BJ (cell line): ENCODE measurements at places on chromosomes 6 and 20.
A peak's percentile ranks its signal among the peaks of the same experiment; 100 is the strongest.

- DNase-seq = no peak
These were observed at the start of gene DDO for GRCh38 chr6:110415086-110415916. Gene DDO, minus strand, starts transcription at chr6:110415575. Its CDS starts 2,113 bp downstream, at chr6:110413462.

DNA sequence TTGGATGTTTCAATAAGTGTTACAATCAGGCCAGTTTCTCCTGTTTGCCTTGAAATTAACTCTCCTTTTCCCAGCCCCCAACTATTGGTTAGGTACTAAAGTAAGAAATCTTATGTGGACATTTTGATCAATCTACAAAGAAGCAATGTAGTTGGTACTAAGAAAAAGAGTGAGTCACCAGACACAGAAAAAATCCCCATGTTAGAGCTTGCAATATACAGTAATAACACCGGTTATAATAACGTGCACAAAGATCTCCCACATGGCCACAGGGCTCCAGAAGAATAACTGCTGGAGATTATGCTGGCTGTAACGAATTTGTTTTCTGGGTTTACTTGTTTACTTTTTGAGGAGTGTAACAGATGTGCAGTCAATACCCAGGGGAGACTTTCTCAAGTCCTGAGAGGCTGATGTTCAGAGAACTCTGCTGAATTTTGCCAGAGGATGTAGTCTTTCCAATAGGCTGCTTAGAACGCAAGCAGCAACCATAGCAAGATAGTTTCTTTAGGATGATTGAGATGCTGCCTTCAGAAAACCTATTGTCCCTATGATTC lies 166.2 kb upstream of the SPACA1 start:
- DNase-seq = no peak

DNA sequence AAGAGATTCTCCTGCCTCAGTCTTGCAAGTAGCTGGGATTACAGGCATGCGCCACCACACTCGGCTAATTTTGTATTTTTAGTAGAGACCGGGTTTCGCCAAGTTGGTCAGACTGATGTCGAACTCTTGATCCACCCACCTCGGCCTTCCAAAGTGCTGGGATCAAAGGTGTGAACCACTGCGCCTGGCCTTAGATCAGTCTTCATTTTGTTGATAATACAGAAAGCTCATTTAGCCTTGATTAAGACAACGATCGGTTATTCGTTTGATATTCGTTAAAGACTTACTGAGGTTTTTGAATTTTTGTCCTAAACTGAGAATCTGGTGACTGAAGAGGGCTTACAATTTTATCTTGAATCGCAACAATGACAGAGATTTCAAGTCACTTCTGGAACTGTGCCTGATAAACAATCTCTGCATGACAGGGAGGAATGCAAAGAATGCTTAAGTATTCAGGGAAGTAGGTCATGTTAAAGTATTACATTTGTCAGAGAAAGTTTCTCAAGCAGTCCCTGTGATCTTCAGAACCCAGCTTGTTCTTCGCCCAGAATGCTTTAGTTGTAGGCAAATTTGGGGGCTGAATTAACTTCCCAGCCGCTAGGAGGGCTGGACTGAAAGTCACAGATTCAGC lies 14.8 kb downstream of the AKAP12 start:
- no peak for DNase-seq

- DNase-seq = no peak
These were observed 21.7 kb downstream of the KCNK5 start for GRCh38 chr6:39207416-39208222.

GRCh38 chr20:7459083-7459482 lies 481.2 kb downstream of the HAO1 start:
- no peak for DNase-seq

GRCh38 chr6:66508433-66508832 lies 801.4 kb upstream of the EYS start:
- no peak for DNase-seq

DNA sequence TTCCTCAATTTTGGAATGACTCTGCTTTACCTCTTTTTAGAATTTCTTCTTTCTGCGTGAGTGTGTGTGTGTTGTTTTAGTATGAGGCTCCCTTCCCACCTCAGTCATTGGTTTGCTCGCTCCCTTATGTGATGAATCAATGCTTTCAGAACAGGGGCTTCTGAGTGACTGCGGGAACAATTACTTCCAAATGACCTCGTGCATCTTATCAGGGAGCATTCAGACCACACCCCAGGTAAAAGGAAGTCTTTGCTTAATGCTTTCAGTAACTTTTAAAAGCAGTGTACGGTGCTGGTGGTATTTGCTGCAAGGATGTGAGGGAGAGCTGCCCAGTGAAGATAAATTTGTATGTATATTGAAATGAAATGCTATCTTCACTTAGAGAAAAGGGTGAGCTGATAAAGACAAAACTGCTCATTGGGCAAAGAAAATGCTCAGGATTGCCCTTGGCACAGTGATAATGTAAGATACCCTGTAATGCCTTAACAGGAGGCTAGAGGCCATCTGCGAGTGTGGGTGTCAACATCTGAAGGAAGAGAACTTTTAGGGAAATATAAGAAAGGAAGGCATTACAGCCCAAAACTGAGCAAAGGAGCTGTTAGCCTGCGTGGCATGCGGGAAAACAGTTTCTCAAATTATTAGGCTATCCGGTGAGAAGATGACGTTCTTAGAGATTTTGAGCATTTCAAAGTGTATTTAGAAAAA lies at the start of gene MLIP:
Gene MLIP (plus strand): TSS at position 103 of the 705 bp plus-strand sequence. CDS start 37 bp downstream, at position 140.
- DNase-seq = no peak

GRCh38 chr6:170167657-170168159 lies 123.2 kb downstream of the DLL1 start:
- no peak for DNase-seq

DNA sequence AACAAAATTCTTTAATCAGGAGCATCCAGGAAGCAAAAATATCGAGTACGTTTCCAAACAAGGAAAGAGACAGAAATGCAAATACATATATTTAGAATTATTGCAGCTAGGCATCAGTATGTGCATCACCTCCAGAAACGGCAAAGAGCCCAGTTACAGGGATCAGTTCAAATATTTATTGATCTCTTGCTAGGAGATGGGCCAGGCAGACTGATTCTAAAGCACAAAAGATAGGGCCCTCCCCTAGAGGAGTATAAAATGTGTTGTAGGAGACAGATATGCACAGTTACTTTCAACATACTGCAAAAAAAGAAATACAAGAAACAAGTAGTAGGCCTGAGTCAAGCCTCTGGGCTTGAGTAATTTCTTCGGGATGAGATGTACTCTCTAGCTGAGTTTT lies 80.7 kb upstream of the NHSL1 start:
- no peak for DNase-seq

DNA sequence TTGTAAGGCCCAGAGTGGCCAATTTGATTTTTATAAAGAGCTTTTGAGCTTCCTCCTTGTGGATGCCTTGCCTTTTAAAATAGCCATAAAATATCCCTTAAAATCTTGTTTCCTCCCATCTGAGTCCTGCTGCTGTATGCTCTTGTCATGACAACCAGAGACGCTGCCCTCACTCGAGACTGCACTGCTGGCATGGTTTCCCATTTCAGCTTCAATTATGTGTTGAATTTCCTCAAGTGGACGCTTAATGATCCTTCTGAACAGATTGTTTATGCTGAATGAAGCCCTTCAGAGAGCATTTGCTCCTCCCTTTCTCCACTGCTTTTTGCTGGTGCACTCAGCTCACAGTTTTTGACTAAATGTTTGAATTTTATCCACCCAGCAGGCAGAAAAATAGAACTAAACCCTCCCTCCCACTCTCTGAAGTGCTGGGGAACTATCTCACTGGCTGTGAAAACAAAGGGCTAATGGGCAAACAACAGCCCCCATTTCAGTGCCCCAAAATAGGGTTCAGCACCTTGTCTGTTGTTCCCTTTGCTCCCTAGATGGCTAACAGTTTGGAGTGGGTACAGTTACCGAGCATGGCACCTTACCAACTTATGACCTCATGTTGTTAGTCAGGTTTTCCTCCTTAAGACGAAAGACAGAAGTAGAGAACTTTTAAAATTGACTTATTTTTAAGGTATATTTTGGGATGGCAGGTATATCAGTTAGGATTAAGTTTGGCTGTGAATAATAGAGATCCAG lies 45.5 kb upstream of the RNF8 start:
- no peak for DNase-seq

GRCh38 chr20:49326026-49326425 lies 48.2 kb upstream of the ZNFX1 start:
- peak; percentile 39 for DNase-seq

GRCh38 chr6:134446218-134446848 lies 128.4 kb upstream of the SGK1 start:
- DNase-seq = no peak

- DNase-seq = no peak
These were observed 108.0 kb downstream of the PRND start for GRCh38 chr20:4829514-4830215.

DNA sequence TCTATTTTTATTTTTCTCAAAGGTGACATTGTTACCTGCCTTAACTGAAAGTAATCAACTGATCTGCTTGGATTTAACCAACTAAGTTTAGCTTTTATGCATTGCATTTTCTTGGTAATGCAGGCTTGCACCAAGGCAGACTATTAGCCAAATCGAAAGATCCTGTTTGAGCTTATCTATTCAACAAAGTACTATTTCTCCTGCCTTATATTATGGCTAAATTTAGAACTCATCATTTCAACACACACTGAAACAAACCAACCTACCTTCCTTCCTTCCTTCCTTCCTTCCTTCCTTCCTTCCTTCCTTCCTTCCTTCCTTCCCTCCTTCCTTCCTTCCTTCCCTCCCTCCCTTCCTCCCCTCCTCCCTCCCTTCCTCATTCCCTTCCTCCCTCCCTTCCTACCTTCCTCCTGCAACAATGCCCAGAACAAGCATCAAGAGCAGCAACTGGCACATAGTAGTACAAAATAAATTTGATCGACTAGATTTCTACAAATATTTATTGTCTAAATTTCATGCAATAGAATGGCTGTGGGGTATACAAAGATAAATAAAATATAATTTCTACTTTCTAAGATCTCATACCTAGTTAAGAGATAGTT lies 17.0 kb upstream of the RNF182 start:
- DNase-seq = no peak

- no peak for DNase-seq
These were observed 9.9 kb downstream of the BCL2L1 start for GRCh38 chr20:31712564-31713311.

DNA sequence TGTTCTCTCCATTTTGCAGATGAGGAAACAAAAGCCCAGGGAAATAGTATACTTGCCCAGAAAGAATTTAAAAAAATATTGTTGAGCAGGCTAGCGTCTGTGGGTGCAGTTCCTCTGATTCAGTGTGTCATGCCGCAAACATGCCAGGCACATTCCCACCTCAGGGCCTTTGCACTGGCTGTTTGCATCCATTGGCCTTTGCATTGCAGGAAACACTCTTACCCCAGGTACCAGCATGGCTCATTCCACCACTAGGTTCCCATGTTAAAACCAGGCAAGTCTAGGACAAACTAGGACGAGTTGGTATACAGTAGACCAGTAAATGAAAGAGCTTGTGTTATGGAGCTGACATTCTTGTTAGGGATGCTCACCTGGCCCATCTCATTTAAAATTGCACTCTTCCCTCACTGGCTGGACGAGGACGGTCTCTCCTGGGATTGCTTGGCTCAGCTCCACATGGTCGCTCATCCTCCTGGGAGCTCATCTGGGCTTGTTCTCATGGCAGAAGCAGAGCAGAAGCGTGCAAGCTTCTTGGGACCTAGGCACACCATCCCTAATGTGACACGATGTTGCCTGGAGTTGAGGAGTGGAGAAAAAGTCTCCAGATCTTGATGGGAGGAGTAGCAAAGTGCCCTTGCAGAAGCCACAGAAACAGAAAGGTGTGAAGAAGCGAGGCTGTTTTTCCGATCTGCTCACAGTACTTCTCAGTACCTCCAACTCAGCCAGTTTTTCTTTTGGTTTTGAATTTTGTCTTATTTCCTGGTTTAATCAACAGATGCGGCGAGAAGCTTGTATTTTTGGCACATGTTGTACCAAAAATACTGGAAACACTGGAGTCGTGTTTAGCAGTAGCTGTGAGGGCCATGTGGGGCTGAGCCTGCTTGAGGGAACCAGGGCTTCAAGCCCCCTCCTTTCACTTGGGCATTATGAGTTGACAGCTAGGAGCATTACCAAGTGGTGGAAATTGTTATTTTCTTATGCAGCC lies 13.9 kb downstream of the ZNF831 start:
- no peak for DNase-seq

GRCh38 chr6:56513631-56514030 lies 129.1 kb downstream of the DST start:
- DNase-seq = no peak

GRCh38 chr6:66421570-66421969 lies 714.5 kb upstream of the EYS start:
- DNase-seq = no peak

- no peak for DNase-seq
These were observed 13.2 kb downstream of the RNF146 start for GRCh38 chr6:127279815-127280214.

- DNase-seq = no peak
These were observed 84.4 kb downstream of the SYNE1 start for GRCh38 chr6:152552616-152553209.

DNA sequence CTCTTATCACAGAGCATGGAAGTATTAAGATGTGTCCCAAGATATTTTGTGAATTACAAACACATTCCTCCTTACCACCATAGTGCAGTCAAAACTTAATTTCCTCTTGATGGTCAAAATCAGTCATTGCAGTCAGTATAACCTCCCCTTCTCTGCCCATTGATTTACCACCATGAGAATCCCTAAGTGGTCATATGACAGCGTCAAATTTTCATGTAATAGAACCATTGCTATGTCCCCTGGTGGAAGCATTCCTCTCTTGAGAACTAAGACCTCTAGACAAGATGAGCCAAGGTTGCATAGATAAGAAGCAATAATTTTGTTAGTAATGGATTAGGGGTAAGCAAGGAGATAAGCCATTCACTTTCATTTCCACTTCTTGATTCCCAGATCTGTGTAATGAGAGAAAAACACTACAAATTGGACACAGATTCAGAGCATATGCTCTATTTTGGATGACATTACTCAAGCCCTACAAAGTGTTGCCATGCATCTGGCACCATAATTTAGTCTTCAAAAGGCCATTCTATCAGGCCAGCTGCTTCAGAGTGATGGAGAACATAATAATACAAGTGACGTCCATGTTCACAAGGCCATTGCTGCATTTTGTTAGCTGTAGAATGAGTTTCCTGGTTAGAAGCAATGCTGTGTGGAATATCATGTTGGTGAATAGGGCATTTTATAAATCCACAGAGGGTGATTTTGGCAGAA lies 49.6 kb upstream of the PDE7B start:
- no peak for DNase-seq

- no peak for DNase-seq
These were observed 45.2 kb upstream of the RSPO3 start for GRCh38 chr6:127073222-127073621.

DNA sequence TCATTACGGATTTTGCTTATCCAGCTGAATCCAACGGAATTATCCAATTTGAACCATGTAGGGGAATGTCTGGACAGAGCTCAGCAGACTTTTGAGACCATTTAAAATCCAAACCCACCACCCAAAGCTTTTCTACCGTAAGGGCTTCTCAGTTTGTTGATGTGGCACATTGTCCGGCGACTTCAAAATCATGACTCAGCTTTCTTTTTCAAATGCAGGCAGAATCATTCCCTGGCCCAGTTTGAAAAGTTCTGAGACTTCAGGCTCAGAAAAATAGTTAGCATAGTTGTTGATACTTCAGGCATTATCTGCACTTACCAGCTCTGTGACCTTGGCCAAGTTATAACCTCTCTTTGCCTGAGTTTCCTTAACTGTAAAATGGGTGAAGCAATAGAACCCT lies 182.2 kb downstream of the PTPRT start:
- DNase-seq = no peak

- no peak for DNase-seq
These were observed 21.4 kb upstream of the TRAM2 start for GRCh38 chr6:52598123-52598823.

GRCh38 chr6:134822920-134823709 lies 126.8 kb downstream of the ALDH8A1 start:
- no peak for DNase-seq

- no peak for DNase-seq
These were observed 39.8 kb upstream of the BACH2 start for GRCh38 chr6:90336388-90336947.
